ENCODE measurements at places on chromosomes 4 and X.

DNA sequence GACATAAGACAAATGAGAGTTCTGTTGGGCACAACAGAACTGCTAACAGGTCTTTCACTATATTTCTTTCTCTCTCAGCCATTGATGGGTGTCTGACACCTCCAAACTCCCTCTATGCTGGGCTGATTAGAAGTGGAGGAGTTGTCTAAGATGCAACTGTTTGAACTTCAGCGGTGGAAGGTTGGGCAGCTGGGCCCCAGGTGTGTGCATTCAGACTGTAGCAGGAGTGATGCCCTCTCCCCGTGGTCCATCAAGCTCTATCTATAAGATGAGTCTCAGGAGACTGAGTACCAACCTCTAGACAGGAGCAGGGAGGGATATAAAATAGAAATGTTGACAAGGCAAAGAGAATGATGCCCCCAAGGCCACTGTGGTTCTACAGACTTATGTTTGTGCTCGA, 28.2 kb upstream of the CHRNA9 start:
- no peak for DNase-seq

- no peak for DNase-seq
These were observed 38.9 kb downstream of the KIT start for GRCh38 chr4:54696649-54697048.

GRCh38 chr4:82594456-82594855, 32.7 kb upstream of the TMEM150C start:
- no peak for DNase-seq

GRCh38 chr4:76250962-76251361, 559 bp upstream of the FAM47E start:
- DNase-seq = no peak

DNA sequence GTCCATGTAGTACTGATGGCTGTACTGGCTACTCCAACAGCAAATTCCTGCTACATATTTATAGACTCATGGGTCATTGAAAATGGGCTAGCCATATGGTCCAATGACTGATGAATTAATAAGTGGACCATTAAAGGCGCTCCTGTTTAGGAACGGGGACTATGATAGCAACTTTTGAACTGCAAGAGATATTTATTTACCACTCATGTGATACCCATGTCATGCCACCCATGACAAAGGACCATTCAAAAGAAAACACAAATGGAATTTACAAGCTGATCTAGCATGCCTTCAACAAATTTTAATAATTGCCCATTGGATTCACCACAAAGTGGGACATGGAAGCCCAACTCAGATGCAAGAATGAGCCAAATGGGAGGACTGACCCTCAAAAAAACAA, 240.0 kb upstream of the GALNTL6 start:
- no peak for DNase-seq

- no peak for DNase-seq
These were observed 80.7 kb downstream of the EVC start for GRCh38 chr4:5791654-5792053.

GRCh38 chr4:113468165-113469022, 293.1 kb downstream of the CAMK2D start:
- DNase-seq = peak; percentile 22

- no peak for DNase-seq
These were observed 158.4 kb downstream of the RAB28 start for GRCh38 chr4:13325744-13326143.

DNA sequence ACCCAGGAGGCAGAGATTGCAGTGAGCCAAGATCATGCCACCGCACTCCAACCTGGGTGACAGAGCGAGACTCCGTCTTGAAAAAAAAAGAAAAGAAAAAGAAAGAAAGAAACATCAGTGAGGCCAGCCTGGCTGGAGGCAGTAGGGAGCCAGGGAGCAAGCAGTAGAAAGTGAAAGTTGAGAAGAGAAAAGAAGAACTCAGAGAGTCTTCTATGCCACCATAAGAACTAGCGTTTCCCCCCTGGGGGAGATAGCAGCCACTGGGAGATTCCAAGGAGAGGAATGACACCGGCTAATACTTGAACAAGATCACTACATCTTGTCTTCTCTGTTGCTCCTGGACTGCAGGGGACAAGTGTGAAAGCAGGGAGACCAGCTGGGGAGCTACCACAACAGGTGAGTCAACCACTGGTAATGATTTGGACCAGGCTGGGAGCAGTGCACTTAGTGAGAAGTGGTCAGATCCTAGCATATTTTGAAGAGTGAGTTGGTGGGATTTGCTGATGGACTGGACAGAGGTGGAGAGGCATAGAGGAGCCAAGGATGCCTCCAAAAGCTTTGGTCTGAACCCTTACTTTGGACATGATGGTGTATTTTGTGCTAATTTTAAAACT, 33.4 kb downstream of the SLC2A9 start:
- no peak for DNase-seq

DNA sequence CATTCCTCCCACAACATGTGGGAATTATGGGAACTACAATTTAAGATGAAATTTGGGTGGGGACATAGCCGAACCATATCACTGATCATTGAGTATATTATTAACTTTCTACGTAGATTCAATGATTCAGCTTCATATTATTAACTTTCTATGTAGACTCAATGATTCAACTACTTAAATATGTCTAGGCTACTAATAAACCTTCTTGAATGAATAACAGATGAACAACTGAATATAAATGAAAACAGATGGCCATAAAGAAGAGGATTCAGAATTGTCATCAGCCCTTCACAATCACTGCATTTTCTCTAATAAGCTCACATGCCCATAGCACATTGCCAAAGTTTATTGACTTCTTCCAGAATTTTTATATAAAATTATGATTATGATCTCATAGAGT, 57.0 kb downstream of the CEP44 start:
- DNase-seq = no peak

GRCh38 chr4:160546201-160546600, 1443.3 kb downstream of the RAPGEF2 start:
- no peak for DNase-seq

DNA sequence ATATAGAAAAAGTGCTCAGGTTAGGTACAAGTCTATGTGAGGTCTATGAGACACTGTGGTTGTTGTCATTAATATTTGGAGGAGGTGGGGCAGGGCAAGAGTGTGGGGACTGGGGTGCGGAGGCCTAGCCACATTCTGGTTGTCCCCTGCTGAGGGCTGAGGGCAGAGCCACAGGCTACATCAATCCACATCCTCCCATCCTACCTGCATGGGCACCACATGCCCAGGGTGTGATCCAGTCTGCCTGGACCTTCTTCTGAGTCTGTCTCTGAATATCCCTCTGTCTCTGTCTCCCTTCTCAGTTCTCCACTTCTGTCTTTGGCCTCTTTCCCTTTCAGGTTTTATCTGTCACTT, 1.2 kb upstream of the GATA1 start:
- no peak for DNase-seq

DNA sequence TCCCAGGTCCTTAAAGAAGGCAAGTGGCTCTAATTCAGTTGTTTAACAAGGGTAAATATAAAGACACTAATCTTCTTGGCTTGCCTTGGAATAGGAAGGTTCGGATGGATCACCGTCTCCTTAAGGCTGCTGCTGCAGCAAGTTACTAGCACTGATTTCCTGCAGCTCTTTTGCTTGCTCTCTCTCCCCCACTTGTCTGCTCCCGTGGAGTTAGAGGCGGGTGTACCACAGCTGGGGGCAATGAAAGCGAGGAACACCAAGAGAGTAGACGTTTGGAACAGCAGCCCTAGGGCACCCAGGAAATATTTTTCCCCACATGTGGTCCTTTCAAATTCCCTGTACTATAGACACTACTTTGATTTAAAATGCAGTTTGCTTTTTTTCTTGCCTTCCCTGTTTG, 202.2 kb downstream of the SH2D1A start:
- no peak for DNase-seq

DNA sequence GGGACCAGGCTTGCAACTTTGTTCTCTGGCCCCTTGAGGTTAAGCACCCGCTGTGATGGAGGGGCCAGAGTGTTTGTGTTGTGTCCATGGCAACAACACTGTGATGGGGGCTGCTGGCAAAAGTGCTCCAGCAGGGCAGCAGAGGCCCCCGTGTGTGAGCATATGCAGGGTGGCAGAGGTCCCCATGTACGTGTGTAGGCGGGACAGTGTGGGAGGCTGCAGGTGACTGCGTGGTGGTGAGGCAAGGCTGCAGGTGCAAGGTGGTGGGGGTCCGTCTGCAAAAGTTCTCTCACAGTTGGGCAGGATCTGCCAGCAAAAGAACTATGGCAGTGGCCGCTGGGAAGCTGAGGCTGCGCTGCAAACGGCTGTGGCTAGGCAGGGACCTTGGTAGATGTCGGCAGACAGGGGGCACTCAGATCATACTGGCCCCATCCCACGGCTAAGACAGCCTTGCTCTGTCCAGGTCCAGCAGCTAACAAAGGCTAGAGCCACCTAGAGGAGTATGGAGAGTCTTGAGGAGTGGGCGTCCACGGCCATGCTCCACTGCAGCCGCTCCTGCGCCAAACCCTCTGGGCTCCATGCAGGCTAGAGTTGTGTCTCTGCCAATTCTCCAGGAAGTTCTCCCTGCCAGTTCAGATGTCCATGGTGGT, 46.8 kb upstream of the PASD1 start:
- DNase-seq = no peak

DNA sequence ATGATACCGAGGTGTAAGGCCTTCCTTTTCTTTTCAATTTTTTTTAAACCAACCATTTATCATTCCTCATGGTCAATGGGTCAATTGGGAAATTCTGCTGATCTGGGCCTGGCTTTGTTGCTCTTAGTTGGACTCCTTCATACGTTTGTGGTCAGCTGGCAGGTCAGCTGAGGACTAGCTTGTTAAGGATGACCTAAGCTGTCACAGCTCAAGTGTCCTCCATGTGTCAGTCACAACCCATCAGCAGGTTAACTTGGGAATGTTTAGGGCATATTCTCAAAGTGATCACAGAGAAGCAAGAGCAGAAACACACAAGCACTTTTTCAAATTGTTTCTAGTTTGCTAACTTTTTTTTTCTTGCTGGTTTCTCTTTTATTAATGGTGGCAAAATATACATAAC, 117.4 kb upstream of the MAB21L2 start:
- DNase-seq = no peak

GRCh38 chrX:23327104-23327503, 7.5 kb upstream of the PTCHD1 start:
- no peak for DNase-seq

DNA sequence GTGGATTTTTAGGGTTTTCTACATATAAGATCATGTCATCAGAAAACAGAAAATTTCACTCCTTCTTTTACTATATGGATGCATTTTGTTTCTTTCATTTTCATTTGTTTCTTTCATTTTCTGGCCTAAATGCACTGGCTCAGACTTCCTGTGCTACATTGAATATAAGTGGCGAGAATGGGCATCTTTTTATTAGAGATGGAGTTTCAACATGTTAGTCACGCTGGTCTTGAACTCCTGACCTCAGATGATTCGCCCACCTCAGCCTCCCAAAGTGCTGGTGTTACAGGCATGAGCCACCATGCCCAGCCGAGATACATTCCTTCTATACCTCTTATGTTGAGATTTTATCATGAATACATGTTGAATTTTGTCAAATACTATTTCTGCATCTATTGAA, 61.8 kb downstream of the BRWD3 start:
- no peak for DNase-seq

GRCh38 chr4:155496294-155496626, 119.5 kb upstream of the MAP9 start:
- DNase-seq = no peak

- DNase-seq = no peak
These were observed 3.0 kb downstream of the RBPJ start for GRCh38 chr4:26323821-26324220.

DNA sequence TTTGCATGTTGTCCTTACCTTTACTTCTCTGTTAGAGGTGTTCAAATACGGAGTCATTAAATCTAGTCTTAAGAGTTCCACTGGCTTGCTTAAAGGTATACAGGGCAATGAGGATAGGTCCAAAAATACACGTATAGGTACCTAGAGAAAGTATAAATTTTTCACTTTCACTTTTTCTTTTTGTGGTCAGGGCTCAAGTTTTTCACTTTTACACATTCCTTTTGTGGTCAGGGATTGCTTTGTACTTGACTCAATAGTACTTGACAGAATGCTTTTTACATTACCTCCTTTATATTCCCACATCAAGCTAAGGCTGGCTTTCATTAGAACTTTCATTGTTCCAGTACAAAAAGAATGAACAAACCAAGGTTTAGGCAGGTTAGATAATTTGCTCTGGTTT, 21.7 kb downstream of the TMEM184C start:
- DNase-seq = no peak

DNA sequence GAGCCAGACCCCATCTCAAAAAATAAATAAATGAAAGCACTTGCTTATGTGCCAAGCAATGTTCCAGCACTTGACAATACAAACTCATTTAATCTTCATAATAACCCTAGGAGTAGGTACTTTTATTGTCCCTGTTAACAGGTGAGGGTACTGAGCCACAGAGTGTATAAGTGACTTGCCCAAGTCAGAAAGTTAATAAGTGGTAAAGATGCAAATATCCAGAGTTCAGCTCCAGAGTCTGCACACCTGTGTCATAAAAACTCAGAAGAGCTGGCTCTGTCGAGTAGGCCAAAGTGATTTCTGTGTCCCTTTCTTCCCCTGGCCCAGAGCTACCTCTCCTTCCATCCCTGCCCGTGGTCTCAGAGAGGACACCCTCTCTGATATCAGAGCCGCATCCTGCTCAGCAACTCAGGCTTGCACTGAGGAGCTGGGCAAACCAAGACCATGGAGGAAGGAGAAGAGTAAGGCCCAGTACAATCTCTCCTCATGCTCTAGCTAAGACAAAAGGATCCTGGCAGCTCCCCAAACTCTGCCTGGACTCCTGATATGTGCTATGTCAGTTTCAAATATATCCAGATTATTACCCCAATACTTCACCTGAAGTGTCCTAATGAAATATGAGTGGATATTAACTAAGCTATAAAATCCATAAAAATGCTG, 136.3 kb downstream of the HS6ST2 start:
- no peak for DNase-seq

DNA sequence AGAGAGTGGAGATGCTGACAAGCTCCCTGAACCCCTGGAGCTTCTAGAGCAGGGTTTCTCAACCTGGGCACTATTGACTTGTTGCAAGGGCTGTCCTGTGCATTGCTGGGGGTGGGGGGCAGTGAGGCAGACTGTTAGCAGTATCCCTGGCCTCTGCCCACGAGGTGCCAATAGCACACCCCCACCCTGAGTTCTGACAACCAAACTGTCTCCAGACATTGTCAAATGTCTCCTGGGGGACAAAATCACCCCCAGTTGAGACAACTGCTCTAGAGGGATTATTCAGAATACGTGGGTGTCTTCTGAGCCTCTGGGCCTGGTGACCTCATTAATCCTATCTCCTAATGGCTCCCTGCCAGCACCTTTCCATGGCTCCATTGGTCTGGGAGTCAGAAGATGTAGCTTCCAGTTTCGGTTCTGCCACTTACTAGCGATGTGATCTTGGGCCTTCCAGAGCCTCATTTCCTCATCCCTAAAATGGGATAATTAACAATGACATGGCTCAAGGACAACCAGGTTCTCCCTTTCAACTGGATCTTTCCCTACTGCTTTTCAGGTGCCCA, 17.6 kb upstream of the PJA1 start:
- no peak for DNase-seq

DNA sequence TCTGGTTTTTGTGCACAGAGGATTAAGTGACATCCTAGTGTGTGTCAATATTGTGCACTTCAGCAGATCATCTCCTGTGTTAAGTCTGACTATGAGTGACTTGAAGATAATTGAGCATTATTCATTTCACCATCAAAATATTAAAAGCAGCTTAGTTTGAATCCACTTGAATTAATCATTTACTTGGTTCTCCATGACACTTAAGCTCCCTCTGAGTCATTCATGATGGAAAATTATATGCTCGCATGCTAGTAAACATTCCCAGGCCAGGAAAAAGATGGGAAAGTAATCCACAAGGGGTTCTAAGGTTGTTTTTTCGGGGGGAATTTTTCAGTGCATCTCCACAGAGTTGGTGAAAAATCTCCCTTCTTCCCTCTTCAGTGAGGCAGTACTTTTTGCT, 97.2 kb upstream of the EOLA2 start:
- DNase-seq = no peak
